ENCODE measurements at places on chromosomes 6 and 20.

- no peak for DNase-seq
These were observed 5.7 kb downstream of the SOD2 start for GRCh38 chr6:159687341-159687740.

DNA sequence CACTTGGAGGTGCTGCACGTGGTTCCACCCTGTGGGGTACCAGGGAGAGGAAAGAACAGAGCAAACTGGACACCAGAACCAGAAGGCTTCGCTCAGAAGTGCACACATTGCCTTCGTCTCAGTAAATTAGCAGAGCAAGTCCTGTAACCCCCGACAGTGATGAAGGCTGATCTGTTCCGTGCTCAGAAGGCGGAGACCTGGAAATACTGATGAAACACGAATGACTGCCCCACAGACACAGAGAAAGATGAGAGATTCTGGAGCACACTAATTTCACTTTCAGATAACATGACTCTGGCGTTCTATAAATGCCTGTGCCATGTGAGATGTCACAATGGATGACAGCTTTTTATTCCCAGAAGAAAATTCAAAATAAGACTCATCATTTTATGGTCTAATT is 44.2 kb upstream of the CCR6 start:
- no peak for DNase-seq

DNA sequence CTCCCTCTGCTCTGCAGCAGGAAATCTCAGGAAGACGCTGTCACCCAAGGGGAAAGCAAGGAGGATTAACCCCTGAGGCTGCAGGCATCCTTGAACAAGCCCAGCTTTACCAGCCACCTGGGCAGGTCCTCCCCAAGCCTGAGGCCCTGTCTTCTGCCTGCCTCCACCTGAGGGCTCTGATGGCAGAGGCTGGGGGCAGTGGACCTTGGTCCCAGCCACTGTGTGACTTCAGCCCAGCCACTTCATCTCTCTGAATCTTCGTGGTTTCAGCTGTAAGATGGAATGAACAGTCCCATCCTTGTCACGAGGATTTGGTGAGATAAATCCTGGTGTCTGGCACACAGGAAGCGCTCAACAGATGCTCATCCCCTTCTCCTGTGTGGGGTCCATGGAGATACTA is 8.5 kb upstream of the VSTM2L start:
- no peak for DNase-seq

GRCh38 chr6:25875563-25875905 is 1.5 kb upstream of the SLC17A3 start:
- no peak for DNase-seq

GRCh38 chr6:168181876-168182275 is 102.9 kb upstream of the FRMD1 start:
- DNase-seq = no peak

GRCh38 chr6:900716-901605 is 208.0 kb upstream of the EXOC2 start:
- no peak for DNase-seq

- no peak for DNase-seq
These were observed 325.6 kb downstream of the THBS2 start for GRCh38 chr6:168928012-168928411.

- DNase-seq = no peak
These were observed 51.0 kb upstream of the CEP162 start for GRCh38 chr6:84278321-84278998.

- DNase-seq = no peak
These were observed 270.4 kb upstream of the PLCB4 start for GRCh38 chr20:8798505-8798904.

DNA sequence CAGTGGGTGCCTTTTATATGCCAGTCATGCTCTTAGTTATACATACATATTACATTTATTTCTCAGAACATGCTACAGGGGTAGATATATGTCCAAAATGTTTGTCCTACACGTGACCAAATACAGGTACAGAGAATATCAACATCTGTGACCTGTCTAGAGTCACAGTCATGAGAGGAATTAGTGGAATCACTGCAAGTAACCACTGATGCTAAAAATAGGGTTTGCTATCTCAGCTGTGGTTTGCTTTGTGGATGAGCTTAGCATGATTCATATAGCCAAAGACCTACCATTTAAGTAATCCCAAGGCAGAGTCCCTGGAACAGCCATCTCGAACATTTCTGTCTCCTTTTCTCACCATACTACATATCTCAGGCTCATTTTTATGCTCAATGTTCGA is 32.3 kb downstream of the GSTA3 start:
- DNase-seq = no peak

DNA sequence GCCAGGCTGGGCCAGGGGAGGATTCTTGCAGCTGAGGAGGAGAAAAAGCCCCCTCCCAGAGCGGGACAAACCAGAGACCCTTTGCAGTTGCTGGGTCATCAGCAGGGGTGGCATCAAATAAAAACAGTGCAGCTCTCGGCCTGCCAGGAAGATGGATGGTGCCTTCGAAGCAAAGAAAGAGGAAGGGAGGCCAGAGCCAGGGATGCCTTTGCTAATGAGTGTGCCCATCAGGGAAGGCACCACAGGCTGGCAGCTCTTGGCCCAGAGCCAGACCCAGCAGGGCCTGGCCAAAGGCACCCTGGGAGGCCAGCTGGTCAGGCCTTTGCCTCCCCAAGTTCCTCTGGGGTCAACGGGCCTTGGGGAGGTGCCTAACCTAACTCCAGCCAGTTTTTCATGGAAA is 26.3 kb upstream of the ZNF318 start:
- DNase-seq = no peak

DNA sequence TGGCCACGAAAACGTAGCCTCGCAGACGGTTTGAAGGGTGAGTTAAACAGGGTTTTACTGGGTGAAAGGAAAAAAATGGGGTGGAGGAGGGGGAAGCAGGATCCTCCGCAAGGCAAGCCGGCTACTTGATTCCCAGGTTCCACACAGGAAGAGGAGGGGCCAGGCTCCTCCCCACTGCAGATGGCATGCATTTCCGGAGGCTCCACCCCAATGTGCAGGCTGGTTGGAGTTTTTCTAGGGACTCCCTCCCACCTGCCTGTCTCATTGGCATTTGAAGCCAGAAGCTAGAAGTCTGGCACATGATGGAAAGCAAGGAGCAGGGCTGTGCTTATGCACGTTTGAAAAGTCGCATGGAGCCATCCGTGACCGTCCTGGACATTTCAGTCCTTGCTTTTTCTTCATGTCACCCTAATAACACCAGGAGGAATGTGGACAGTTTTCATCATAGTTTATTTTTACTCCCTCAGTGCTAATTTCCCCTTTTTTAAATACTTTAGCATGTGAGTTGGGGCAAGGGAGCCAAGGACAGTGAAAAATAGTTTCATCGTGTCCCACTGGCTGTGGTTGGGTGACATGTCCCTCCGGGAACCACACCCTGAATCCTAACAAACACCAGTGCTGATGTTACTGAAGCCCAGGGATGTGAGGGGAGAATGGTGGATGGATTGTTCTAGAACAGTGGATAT is 100.1 kb upstream of the INSM1 start:
- no peak for DNase-seq

GRCh38 chr20:47862574-47863240 is 77.4 kb upstream of the SULF2 start:
- DNase-seq = no peak

GRCh38 chr6:36577301-36577700 is 16.9 kb upstream of the SRSF3 start:
- DNase-seq = no peak

DNA sequence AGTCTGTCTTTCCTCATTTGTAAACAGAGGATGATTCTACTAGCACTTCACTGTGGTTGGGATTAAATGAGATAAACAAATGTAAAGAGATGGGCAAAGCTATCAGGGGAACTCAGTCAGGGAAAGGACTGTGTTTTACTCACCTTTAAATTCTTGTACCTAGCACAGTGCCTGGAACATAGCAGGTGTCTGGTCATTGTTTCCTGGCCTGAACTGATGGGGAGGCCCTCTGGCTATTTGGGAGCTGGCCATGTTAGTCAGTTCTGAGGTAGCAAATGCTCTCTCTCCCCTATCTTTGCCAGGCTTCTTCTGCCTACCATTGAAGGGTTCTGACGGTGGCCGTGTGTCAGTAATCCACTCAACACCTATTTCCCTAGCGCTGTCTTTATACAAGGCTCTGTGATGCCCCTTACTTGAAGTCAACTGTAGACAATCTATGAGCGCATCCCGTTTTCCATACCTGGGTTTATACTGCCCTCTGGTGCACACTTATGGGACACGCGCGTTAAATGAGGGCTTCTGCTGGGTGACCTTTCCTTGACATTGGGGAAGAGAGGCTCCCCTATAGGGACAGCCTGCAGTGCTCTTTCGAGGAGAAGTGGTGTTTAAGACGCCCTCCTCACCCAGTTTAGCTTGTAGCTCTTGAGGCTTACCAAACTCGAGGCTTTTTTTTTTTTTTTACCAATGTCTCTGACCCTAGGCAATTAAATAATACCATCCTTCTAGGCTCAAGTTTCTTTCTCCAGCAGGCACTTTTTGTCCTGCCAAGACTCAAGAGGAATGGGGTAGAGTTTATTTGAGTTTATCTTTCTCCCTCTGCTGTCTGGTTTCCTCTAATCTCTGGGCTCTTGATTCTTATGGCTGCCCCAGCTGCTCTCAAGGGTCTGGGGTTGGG is 4.0 kb upstream of the SPATS1 start:
- peak; percentile 71 for DNase-seq

GRCh38 chr6:154773610-154774089 is 40.4 kb downstream of the SCAF8 start:
- peak; percentile 24 for DNase-seq

DNA sequence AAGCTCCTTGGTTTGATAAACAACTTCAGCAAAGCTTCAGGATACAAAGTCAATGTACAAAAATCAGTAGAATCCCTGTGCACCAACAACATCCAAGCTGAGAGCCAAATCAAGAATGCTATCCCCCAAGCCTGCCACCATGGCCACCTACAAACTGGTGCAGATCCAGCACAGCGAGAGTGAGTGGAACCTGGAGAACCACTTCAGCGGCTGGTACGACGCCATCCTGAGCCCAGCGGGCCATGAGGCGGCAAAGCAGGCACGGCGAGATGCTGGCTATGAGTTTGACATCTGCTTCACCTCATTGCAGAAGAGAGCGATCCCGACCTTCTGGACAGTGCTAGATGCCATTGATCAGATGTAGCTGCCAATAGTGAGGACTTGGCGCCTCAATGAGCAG is 170.3 kb downstream of the KHDC1L start:
- DNase-seq = no peak

GRCh38 chr6:89745716-89746115 is 73.9 kb downstream of the MDN1 start:
- DNase-seq = no peak

GRCh38 chr20:38628580-38629470 is 27.2 kb downstream of the ARHGAP40 start:
- DNase-seq = no peak

DNA sequence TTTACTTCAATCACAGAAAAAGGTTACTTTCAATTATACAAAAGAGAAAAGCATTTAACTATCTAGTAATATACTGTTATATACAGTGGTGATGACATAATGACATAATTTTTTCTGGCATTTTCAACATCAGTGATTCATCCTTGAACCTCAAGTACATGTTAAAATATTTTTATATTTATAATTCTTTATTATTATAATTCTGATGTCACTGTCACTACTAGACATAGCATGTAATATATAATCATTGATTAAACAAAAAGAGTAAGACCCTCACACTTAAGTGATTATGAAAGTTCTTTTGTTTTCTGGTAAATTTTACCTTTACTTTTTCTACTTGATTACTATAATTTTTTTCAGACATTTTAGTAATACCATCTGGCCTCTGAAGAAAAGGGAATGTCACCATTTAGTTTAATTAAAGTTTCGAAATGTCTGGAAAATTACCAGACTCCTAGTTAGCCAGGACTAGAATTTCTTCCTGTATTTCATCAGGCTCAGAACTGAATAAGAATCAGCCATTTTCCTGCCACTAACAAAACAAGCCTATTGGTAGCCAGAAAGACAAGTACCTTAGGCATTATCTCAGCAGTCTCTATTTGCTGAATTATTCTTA is 71.5 kb downstream of the FILIP1 start:
- no peak for DNase-seq

DNA sequence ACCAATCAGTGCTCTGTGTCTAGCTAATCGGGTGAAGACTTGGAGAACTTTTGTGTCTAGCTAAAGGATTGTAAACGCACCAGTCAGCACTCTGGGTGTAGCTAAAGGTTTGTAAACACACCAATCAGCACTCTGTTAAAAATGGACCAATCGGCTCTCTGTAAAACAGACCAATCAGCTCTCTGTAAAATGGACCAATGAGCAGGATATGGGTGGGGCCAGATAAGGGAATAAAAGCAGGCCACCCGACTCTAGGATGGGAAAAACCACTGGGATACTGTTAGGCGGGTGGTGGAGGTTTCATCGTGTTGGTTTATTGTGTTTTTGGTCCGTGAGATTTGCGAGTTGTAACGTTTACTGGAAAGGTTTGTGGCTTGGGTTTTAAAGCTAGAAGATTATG is 25.5 kb upstream of the GFOD1 start:
- DNase-seq = no peak

GRCh38 chr6:164982389-164982788 is 327.0 kb downstream of the C6orf118 start:
- no peak for DNase-seq

DNA sequence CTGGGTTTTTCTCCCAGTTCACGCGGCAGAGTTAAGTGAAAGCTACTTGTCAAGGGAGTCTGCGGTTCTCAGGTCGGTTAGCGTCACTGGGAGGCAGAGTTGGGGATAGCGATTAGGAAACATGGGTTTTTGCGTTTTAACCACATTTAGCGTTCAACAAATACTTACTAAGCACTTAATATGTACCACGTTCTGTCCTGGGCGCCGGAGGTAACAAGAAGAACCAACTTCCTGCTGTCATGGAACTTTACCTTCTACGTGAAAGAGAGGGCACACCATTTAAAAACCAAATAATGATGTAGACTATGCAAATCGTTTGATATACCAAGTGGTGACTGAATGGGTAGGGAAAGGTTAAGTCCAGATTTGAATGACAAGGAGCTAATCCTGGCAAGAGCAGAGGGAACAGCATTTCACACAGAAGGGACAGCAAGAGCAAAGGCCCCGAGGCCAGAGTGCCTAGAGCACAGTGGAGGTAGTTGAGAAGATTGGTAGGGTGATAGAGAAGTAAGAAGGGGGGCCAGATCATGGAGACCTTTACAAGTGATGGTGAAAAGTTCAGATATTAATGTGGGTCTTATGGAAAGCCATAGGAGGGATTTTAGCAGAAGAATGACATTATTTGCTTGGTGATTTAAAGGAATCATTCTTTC is 744 bp downstream of the RIOK1 start:
- no peak for DNase-seq
